Fibroblast of the aortic adventitia (primary cell): ENCODE measurements at places on chromosomes 16 and 17.

DNA sequence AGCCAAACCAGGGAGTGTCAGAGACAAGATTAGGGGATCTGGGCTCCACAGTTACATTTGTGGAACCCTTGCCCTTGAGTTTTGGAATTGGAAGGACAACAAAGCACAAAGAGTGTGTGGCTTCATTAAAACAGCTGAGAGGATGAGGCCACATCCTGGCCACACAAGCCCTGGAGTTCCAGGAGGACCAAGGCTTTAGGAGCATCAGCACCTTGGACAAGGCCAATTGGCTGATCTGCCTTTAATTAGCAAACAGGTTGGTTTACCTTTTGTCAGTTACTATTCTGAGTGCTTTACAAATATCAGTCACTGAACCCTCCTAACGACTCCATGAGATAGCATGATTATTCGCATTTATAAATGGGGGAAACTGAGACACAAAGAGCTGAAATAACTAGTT lies 54.7 kb downstream of the SLC6A2 start:
- peak; percentile 1 for DNase-seq

- peak; percentile 89 for DNase-seq
These were observed 4.0 kb downstream of the NUPR1 start for GRCh38 chr16:28534542-28535373.

GRCh38 chr17:73250851-73251640 lies 10.6 kb downstream of the CPSF4L start:
- no peak for DNase-seq

- peak; percentile 40 for DNase-seq
These were observed 95.0 kb downstream of the PLCG2 start for GRCh38 chr16:81873843-81874752.

GRCh38 chr17:64015447-64015846 lies 5.0 kb downstream of the ICAM2 start:
- DNase-seq: no peak

- DNase-seq: no peak
These were observed 15.5 kb downstream of the HS3ST6 start for GRCh38 chr16:1902547-1903219.

DNA sequence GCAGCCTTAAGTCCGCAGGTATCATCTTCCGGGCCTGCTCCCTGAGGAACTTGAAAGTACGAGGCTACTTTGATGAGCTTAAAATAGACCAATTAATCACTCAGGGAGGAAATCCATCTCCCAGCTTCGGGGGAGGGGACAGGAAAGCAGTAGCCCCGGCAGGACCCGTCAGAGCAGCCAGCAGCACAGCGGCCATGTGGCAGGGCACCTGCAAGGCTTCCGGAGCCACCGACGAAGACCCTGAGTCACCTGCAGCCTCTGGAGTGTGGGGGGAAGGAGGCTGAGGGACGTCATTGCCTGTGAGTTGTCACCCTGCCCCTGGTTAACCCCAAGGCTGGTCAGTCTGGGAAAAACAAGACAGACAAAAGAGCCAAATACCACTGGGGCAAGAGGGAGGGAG lies 4.4 kb upstream of the CYB561 start:
- DNase-seq: no peak

DNA sequence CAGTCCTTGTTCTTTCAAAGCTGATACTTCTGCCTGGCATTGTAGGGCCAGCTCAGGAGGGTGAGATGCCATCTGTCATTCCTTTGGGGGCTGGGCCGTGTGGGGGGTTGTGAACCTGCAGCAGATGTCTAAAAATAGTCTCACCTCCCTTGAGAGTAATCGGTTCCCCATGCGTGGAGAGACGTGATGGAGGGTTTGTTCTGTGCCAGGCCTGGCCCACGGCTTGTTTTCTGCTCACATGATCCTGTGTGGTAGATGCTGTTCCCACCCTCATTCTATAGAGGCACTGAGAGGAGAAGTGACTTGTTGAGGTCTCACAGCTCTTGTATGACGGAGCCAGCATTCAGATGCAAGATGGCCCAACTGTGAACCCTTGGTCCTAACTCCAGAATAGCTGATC lies 4.6 kb downstream of the IRF8 start:
- DNase-seq: no peak

GRCh38 chr16:14002416-14002990 lies 68.6 kb upstream of the MRTFB start:
- no peak for DNase-seq

DNA sequence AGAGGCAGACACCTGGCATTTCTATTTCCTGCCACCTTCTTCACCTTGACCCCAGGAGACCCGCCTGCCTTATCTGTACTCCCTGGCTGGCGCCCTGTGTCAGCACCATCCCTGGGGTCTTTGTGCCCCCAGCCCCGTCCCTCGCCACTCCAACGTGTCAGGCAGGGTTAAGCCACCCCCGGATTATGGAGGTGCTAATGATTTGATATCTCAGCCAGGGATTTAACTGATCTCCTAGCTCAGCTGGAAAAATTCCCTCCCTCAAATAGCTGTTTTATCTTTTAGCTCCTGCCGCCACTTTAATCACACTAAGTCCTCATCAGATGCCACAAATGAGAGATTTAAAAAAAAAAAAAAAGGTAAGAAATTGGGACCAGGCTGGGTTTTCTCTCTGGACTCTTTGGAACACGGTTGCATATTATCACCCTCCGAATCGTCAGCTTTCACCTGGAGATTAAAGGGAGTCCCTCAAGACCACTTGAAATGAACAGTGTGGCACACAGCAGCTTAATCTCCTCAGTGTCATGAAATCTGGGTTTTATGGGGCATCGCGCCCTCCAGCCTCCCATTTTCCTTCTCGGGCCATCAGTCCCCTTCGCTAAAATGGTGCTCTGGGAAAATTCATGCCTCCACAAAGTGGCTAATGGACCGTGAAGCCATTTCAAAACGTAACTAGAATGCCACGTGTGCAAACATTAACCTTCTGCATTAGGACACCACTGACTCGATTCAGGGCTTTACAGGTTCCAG lies 26.2 kb upstream of the WFDC1 start:
- no peak for DNase-seq

DNA sequence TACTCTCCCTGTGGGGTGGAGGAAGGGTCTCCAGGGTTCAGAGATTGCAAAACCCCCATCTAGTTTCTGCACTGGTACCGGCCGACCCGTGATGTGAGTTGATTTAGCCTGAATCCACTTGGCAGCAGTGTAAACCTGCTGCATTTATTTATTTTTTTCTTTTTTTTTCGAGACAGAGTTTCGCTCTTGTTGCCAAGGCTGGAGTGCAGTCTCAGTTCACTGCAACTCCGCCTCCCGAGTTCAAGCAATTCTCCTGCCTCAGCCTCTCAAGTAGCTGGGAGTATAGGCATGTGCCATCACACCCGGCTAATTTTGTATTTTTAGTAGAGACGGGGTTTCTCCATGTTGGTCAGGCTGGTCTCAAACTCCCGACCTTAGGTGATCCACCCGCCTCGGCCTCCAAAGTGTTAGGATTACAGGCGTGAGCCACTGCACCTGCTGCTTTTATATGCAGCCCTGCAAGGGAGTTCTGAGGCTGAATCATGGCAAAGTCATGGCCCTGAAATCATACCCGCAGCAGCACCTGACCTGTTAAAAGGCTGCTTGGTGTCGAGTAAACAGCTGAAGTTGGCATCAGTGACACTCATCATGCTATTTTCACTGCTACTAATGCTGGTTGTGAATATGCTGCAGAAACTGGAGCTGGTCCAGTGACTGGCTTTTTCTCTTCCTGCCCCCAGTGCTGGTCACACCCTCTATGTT lies 21.4 kb downstream of the DEXI start:
- DNase-seq: no peak

DNA sequence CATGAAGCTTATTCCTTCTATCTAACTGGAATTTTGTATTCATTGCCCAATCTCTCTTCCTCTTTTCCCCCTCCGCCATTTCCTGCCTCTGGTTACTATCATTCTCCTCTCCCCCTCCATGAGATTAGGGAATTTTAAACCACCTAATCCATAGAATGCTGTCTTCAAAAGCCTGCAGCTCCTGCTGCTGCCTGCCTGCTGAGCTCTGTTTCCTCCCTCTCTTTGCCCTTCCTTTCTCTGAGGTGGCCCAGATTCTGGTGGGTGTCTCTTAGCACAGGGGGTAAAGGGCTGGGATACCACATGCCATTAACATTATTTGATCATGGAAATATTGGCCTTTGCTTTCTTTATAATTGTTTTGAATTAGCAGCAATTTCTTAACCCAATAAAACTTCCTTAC lies 241.6 kb downstream of the CNTNAP4 start:
- no peak for DNase-seq

DNA sequence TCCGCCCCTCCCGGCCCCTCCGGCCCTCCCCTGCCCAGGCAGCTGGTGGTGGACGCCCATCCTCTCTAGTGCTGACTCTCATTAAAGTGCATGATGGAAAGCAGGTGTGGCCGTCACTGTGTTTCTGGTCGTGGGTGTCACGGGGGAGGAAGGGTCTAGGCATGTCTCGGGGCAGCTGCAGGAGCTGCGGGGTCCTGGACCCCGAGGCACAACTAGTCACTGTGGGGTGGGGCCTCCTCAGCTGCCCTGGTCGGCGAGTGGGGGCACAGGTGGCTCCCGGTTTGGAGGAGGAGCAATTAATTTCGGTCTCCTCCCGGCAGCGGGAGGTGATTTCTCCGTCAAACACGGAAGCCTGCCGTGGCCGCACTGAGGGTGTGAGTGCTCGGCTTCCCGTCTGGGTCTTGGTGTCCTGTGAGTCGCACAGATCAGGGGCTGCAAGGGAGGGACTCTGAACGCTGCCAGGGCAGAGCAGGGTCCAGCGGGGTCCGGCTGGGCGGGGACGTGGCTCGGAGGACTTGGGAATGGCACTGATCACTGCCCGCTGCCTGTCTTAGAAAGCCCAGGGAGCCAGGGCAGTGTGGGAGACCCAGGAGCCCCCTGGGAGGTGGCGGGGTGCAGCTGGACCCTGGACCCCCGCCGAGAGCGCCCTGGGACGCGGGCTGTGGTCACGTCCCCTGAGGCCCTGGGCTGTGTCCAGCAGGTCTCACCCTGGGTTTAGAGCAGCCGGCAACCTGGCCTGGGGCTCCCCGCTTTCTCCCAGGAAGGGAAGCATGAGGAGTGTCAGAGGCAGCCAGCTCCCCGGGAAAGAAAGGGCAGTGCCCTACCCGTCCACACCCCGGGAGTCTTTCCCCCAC lies 3.3 kb downstream of the TPSD1 start:
- DNase-seq: no peak

GRCh38 chr16:23435500-23435899 lies 17.5 kb downstream of the COG7 start:
- DNase-seq: peak; percentile 46

- DNase-seq: peak; percentile 52
These were observed at the start of gene NT5M for GRCh38 chr17:17303010-17303846. Gene NT5M, plus strand, starts transcription at chr17:17303373. Its CDS starts 178 bp downstream, at chr17:17303551.

DNA sequence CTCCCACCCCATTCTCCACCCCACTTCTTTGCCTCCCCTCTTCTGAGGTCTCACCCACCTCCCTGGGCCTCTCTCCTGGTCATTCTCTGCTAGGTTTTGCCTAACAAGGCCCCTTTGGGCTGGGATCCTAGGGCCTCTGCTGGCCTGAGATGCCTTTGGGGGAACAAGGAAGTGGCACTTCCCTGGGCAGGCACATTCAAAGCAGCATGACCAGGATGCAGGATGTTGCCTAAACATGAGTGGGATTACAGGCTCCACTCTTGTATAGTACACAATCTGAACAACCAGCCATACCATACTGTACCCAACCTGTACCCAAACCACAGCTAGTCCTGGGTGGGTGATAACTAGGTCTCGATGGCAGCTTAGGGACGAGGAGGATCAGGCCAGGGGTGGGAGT lies 9.0 kb downstream of the GALK1 start:
- no peak for DNase-seq

DNA sequence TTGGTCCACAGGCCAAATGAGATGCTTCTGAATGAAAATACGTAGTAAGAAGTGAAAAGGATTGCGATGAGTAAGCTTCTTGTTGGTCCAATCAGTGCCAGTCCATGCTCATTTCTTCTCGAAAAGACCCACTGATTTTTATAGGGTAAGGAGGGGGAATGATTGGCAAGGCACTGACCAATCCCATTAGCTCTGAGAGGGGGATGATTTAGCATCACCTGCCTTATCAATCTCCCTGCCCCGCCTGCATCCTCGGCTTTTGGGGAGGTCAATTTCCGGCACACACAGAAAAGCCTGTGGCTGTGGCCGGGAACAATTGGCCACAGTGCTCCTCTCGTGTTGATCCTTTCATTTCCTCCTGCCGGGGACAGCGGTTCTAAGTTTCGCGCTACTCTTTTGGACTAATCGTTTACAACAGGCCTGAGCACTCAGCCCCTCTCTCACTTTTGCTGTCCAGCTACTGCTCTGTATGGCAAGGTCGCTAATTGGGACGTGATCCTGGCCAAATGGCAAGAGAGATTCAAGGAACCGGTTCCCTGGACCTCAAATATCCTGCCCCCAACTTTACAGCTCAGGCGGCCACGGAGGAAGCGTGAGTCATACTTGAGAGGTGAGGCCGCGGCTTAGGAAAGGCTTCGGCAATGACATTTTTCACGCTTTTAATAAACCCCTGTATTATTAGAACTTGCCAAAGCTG lies 43.1 kb downstream of the TBX4 start:
- DNase-seq: peak; percentile 54

GRCh38 chr17:63611354-63611753 lies 10.7 kb downstream of the TACO1 start:
- no peak for DNase-seq

DNA sequence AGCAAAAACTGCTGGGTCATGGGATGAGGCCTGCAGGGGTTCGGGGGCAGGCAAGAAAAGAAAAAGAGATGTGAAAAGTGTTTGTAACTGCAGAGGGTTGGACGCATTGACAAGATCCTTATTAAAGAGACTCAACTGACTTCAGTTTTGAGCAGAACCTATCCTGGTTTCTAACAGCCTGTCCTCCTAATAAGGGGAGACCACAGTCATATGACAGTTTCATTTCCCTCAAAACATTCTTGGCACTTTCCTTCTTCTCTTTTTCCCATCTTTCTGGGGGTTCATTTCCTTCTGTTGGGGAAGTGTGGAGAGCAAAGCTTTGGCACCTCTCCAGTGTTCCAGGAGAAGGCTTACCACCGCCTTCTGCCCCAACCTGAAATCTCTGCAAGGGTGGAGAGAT lies 118.5 kb downstream of the MAF start:
- no peak for DNase-seq

- DNase-seq: no peak
These were observed 191.9 kb downstream of the FTO start for GRCh38 chr16:53895851-53896250.

DNA sequence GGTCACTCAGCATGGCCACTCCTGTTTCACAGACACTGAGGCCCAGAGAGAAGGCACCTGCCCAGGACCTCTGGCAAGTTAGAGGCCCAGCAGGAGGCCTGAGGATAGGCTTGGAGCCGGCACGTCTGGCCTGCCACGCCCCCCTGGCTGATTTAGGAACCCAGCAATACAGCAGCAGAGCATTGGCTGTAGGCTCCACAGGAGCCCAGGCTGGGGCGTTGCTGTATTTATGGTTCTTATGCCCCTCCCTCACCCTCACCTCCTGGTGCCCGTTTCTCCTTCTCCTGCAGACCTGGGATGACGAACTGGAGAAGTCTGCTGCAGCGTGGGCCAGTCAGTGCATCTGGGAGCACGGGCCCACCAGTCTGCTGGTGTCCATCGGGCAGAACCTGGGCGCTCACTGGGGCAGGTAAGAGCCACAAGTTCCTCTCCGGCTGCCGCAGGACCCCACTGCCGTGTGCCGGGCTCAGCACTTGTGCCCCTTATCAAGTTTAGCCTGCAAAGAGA lies 25.8 kb downstream of the CRISPLD2 start:
- DNase-seq: no peak

- no peak for DNase-seq
These were observed 1.9 kb upstream of the TMEM204 start for GRCh38 chr16:1531638-1531910.
